ENCODE measurements at places on chromosomes 2 and 18.

DNA sequence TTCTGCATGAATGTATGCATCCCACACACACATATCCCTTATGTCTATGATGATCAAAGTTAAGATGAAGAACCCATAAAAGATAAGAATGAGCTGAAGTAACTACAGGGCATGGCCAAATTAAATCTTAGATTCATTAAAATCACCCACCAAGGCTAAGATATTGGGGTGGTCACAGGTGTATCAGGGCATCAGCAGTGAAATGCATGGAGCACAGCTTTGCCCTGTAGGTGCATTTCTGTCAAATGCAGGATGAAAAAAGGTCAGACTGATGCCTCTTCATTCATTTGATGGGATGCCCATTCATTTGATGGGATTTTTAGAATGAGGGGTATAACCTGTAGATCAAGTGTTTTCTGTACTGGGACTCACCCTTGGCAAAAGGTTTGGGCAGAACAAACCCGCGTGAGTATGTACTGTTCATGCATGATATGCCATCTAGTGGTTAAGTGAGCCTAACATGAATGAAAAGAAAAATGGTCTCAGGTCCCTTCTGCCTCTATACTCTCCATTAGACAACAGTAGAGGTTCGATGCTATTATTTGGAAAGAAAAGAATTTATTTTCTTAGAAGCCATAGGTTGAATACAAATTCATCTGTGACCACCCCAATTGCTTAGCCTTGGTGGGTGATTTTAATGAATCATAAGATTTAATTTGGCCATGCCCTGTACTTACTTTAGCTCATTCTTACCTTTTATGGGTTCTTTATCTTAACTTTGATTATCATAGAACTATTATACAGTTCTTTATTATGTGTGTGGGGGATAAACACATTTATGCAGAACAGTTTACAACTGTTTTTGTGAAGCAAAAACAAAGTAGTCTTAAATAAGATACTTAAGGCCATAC, 43.2 kb upstream of the NOSTRIN start:
- peak; percentile 54 for DNase-seq

DNA sequence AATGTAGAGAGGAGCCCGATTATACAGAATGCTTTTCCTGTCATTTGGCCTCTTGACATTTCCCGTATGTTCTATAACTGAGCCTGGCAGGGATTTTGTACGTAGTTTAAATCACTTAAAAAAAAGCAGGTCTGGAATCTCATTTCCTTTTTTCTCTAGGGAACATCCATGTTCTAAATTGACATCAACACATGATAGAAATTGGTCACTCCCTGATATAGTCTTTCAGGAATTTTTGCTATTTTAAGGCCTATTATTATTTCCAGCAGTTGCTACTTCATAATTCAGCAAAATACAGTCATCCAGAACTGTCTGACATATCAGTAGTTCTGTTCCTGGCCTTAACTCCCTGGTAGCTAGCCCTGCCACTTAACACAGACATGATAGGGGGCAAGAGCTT, 565.7 kb upstream of the ZEB2 start:
- no peak for DNase-seq

DNA sequence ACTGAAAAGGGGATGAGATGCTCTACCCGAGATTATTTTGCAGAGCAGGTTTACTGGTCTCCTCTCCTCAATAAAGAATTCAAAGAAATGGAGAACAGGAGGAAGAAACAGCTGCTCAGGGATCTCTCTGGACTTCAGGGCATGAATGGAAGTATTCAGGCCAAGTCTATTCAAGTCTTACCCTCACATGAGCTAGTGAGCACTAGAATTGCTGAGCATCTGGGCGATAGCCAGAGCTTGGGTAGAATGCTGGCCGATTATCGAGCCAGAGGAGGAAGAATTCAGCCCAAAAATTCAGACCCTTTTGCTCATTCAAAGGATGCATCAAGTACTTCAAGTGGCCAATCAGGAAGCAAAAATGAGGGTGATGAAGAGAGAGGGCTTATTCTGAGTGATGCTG, 60.0 kb downstream of the PIKFYVE start:
- no peak for DNase-seq

DNA sequence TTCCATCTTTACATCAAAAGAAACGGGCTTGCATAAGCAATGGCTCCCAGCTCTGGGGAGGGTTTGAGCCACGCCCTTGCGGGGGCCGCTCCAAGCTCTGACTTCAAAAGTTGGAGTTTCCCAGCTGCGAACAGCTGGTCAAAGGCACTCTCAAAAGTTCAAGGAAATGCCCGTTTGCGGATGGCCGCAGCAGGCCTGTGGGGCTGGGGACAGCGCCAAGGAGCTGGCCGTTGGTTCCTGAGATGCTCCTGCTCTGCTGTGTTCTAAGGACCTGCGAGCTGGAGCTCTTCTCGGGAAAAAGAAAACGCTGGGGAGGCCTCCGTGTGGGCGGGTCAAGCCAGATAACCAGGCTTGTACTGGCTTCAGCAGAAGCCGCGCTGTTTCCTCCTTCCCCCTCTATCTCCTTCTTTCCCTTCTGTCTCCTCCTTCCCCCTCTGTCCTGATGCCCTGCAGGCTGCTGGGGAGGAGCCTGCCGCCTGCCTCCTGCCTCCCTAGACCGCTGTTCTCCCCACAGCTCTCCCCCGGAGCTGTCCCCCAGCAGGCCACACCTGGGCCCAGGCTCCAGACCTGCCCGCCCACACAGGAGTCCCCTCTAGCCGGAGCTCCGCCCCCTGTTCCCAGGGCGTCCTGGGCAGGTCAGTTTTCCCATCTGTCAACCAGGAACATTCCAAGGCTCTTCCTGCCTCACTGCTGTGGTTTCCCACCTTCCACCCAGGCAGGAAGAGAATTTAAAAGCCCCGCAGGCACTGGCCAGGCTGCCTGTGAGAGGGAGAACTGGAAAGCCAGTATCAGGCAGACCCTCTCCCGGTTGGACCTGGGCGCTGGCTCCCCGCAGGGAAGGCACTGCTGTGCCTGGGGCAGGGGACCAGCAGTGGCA, 14.1 kb downstream of the KLF11 start:
- no peak for DNase-seq

GRCh38 chr18:23235336-23235735, 100.1 kb downstream of the CABLES1 start:
- no peak for DNase-seq
